ENCODE measurements at places on chromosomes 3 and 15.

DNA sequence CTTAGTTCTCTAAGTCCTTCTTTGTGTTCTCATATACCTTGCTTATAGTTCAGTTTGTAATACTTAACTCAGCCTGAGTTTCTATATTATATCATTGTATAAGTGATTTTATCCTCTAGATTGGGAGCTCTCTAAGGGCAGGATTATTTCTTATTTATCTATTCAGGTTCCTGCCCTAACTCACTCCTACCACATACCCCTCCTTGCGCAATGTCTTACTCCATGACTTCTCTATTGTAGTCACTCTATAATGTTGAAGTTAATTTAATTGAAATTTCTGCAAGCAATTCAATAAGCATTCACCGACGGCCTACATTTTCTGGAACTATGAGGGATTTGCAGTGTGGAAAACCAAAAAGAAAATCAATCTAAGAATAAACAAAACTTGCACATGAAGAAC is 3.6 kb upstream of the OR5K4 start:
- DNase-seq, result no peak
- no peaks in the 10 kb centered on the region for H3K4me1 ChIP-seq

DNA sequence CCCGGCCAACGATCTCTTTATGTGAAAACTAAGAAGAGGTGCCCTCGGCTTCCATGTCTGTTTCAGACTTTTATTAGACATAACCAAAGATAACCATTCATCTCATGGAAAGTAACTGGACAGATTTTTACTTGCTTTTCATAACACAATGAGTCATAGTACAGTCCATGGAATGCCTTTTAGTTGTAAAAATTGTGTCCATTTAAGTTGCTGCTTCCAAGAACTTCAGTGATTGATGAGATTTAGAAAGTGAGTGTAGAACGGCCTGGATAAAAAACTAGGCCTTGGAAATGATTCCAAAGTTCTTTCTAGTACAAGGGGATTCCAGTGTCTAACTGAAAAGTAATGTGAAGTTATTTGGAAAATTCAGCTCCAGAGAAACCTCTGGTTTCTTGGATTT is 10.8 kb downstream of the EIF2AK4 start:
- no peak for DNase-seq
- H3K36me3 ChIP-seq, result peaks cover 55% of the 10 kb centered on the region
- no peak overlapping the region for H3K27ac ChIP-seq
- no peaks in the 10 kb centered on the region for H3K27me3 ChIP-seq
- H3K4me1 ChIP-seq, result peaks cover 6% of the 10 kb centered on the region

DNA sequence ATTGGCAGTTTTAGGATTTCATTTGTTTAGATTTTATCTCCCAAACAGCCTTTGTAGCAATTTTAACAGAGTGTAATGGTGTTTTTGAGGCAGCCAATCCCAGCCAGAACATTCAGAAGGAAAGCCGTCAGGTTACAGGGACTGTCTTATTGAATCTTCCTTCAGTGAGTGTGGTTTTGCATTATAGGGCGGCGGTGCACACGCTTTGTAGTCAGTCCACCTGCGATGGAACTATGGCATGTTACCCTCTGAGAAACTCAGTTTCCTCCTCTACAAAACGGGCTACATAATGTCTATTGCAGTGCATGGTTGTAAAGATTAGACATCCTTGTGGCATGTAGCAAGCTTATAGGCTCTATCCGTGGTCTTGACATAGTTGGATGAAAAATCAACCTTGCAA is 1.0 kb downstream of the LRRC28 start:
- H3K27me3 ChIP-seq, result no peaks in the 10 kb centered on the region
- peak overlapping the region; percentile 78 for H3K4me3 ChIP-seq
- no peak for DNase-seq
- peaks cover 20% of the 10 kb centered on the region for H3K4me1 ChIP-seq
- H3K27ac ChIP-seq, result no peak overlapping the region
- peaks cover 6% of the 10 kb centered on the region for H3K36me3 ChIP-seq

GRCh38 chr3:16286161-16286560 is 21.1 kb downstream of the OXNAD1 start:
- DNase-seq, result no peak
- H3K4me1 ChIP-seq, result no peaks in the 10 kb centered on the region
- H3K4me3 ChIP-seq, result no peak overlapping the region
- no peaks in the 10 kb centered on the region for H3K36me3 ChIP-seq

- no peak overlapping the region for H3K4me3 ChIP-seq
- H3K36me3 ChIP-seq, result no peaks in the 10 kb centered on the region
- peaks cover 15% of the 10 kb centered on the region for H3K4me1 ChIP-seq
- no peak overlapping the region for H3K27ac ChIP-seq
These were observed 170.5 kb downstream of the PYDC2 start for GRCh38 chr3:191631496-191631895.

DNA sequence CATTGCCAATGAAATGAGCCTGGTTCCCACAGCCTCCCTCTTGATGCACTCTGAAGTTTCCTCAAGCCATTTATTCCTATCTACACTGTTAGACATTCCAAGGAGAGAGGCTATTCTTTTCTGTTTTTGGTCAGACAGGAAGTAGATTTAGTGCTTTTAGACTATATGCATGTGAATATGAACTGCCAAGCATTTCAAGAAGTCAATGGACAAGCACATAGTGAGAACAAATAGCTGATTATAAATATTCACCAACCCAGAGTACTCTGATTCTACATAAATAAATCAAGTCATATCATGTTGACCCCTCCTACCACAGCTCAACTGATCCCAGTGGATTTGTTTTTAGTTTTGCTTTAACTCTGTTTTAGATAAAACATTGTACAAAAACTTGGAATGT is 412.5 kb upstream of the RARB start:
- DNase-seq, result no peak
- H3K4me3 ChIP-seq, result no peak overlapping the region
- no peaks in the 10 kb centered on the region for H3K36me3 ChIP-seq
- no peak overlapping the region for H3K27ac ChIP-seq
- no peaks in the 10 kb centered on the region for H3K4me1 ChIP-seq
- H3K27me3 ChIP-seq, result no peaks in the 10 kb centered on the region

DNA sequence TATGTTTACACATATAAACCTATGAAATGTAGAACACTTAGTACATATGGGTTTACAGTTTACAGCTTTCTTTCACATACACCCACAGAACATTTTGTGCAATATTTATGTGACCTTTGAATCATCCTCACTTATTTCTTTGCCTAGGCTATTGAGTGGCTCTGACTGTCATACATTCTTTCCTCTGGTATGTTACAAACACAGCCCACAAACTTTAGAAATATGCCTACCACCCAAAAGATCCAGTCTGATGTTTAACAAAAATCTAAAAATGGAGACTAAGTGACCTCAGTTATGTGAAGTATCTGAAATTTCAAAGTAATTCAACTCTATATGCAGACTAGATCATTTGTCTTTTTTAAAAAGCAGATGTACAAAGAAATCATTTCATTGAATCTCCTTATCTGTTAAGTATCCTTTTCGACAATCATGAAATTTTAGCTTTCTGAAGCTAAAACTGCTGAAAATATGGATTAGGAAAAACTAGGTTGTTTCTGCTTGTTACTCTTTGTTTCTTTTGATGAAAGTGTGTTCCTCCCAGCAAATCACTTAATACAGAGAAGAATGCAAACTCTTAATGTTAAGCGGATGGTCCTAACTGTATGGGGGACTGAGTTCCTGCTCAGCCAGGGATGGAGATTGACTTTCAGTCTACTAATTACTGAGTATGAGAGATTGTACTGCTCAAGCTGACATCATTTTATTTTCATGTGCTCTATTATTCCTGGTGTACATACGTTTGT is 27.7 kb downstream of the CCDC54 start:
- no peaks in the 10 kb centered on the region for H3K4me1 ChIP-seq
- no peaks in the 10 kb centered on the region for H3K36me3 ChIP-seq
- no peaks in the 10 kb centered on the region for H3K27me3 ChIP-seq
- DNase-seq, result no peak
- no peak overlapping the region for H3K4me3 ChIP-seq

- no peaks in the 10 kb centered on the region for H3K27me3 ChIP-seq
- H3K36me3 ChIP-seq, result no peaks in the 10 kb centered on the region
- no peak overlapping the region for H3K4me3 ChIP-seq
These were observed 45.5 kb downstream of the PHLDB2 start for GRCh38 chr3:111904376-111905241.

DNA sequence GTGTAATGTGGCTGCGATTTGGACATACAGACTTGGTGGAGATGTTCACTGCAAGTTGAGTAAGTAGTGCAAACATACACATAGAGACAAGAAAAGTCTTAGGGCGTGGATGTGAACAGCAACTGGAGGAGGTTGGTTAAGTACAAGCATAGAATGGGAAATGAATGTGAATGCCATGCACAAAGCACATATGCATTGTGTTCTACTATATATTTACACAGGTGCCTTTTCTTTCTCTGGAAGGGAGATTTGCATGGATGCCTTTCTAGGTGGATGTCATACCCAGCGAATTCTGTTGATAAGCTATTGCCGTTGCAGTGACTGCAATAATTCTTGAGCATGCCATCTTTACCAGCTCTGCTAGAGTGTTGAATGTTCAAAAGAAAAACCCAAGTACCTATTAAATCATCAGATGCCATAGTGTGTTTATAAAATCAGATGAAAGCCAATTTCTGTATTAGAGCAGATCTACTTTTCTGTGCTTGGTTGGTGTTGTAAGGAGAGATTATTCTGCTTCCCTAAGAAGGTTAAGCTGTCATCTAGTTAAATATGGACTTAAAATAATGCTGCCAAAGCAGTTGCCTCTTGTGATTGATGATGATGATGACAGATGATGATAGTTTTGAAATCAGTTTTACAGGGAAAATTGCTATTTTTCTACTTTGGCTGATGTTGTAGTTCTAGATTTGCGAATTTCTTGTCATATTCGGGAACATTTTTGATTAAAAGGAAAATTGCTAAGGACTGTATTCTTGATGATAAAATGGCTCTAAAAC is 148.4 kb downstream of the CNTN4 start:
- H3K4me1 ChIP-seq, result no peaks in the 10 kb centered on the region
- no peak overlapping the region for H3K4me3 ChIP-seq
- no peak overlapping the region for H3K27ac ChIP-seq
- no peaks in the 10 kb centered on the region for H3K27me3 ChIP-seq
- H3K36me3 ChIP-seq, result no peaks in the 10 kb centered on the region

- H3K4me1 ChIP-seq, result peaks cover 21% of the 10 kb centered on the region
- H3K27me3 ChIP-seq, result no peaks in the 10 kb centered on the region
- no peak overlapping the region for H3K4me3 ChIP-seq
- no peak for DNase-seq
- H3K36me3 ChIP-seq, result no peaks in the 10 kb centered on the region
These were observed 491.0 kb downstream of the ROBO2 start for GRCh38 chr3:77530870-77531269.

- H3K27ac ChIP-seq, result no peak overlapping the region
- no peak overlapping the region for H3K4me3 ChIP-seq
- H3K36me3 ChIP-seq, result no peaks in the 10 kb centered on the region
- no peaks in the 10 kb centered on the region for H3K27me3 ChIP-seq
- no peak for DNase-seq
These were observed 672.5 kb downstream of the NSUN3 start for GRCh38 chr3:94735354-94735753.

DNA sequence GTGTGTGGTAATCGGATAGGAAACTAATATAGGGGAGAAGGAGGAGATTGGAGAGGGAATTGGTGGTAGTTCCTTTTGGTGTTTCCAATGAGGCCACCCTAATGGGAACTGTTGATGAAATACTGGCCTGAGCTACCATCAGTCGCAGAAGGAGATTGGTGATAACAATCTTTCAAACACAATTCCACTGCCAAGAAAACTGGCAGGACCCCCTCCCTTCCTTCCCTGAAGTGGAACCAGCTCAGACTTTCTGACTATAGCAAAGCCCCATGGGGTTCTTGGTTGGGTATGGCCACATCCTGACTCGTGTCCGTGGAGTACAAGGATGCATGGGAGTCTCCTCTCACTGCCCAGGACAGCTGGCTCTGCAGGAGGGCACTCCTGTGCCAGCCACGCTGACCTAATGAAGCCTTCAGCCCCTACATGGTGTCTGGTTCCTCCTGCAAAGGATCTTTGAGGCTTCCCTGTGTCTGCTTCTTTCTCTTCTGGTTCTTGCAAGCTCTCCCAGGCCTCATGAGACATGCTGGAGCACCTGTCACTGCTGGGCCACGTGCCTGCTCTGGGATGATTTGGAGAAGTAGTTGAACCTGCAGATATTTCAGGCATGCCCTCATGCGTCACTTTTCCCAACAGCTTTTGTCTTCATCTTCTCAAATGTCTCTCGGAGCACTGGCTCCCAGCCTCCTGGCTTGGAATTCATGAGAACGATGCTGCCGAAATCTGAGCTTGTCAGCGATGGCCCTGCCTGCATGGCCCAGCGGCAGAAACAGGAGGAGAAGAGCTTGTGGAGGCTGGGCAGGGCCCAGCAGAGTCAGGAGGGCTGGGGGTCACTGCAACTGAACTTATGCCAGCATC is 90.0 kb upstream of the ADPGK start:
- H3K4me1 ChIP-seq, result no peaks in the 10 kb centered on the region
- no peak overlapping the region for H3K27ac ChIP-seq
- DNase-seq, result no peak

- no peak overlapping the region for H3K27ac ChIP-seq
- H3K4me1 ChIP-seq, result no peaks in the 10 kb centered on the region
- no peak for DNase-seq
- no peaks in the 10 kb centered on the region for H3K27me3 ChIP-seq
- H3K36me3 ChIP-seq, result no peaks in the 10 kb centered on the region
These were observed 1165.6 kb downstream of the NSUN3 start for GRCh38 chr3:95228416-95228815.

DNA sequence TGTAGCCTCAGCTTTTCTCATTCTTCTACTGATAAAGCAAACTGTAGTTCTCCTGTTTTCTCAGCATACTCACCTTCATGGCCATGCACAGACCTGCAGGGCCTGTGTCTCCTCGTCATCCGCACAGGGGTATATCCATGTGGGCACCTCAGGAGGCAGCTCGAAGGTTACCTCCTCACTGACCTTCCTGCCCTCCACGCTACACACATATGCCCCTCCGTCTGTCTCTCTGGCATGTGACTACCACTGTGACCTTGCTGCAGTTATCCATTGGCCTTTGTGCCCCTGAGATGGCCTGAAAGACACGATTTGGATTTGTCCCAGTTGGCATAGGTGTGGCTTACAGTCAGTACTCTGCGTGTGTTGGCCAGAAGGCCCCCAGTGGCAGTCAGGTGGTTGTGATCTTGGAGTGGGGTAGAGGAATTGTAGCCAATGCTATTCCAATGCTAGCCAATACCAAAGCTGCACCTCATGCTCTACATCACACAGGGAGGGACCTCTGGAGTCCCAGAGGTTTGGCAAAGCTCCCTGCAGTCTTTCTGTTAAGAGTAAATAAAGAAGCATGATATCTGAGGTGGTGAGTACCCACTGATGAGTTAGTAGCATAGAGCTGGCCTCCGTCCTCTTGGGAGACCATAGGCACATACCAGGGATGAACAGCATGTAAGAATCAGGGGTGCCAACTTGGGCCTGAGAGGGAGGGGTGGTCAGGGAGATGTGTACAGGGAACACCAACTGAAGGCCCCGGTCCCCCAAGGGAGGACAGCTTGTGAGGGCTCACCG is 143.4 kb downstream of the EEFSEC start:
- no peak overlapping the region for H3K4me3 ChIP-seq
- no peak for DNase-seq
- no peaks in the 10 kb centered on the region for H3K36me3 ChIP-seq
- no peak overlapping the region for H3K27ac ChIP-seq
- peaks cover 12% of the 10 kb centered on the region for H3K4me1 ChIP-seq
